ENCODE measurements at places on chromosomes 2 and 18.
A peak's percentile ranks its signal among the peaks of the same experiment; 100 is the strongest.

DNA sequence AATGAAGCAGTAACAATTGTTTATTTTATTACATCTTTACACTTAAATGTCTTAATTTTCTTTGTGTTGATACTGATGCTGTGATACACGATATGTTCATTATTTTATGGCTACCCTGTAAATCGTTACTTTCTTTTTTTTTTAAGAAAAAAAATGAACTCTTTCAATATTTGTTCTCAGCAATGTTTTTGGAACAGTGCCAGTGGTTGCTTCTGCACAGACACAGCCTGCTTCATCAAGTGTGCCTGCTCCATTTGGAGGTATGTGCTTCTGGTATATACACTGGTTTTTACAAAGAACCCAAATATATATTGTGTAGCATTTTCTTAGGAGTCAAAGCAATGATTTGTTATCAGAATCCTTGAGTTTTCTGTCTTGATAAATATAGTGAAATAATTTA, 62.2 kb upstream of the SCYGR2 start:
- DNase-seq = peak; percentile 56

DNA sequence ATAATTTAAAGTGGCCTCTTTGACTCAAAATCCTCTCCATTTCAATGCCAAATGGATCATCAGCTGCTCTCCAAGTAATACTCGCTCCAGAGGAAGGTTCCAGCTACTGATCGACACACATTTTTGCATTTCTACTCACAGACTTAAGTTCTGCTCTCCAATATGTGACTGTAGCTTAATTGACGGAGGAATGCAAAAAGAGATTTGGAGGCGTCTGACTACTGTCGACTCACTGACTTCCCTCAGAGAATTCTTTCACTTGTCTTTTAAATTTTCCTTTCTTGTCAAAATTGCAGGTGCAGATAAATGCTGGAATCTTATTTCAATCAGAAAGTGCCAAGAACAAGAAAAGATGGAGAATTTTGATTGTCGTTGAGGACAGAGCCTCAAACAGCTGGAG, 84.1 kb upstream of the PAPOLG start:
- DNase-seq = no peak

GRCh38 chr2:232398293-232399034, 8.2 kb upstream of the ALPG start:
- no peak for DNase-seq

GRCh38 chr2:40421631-40422297, 30.1 kb downstream of the SLC8A1 start:
- no peak for DNase-seq

GRCh38 chr2:219537657-219538488, 5.7 kb downstream of the CHPF start:
- DNase-seq = peak; percentile 16

DNA sequence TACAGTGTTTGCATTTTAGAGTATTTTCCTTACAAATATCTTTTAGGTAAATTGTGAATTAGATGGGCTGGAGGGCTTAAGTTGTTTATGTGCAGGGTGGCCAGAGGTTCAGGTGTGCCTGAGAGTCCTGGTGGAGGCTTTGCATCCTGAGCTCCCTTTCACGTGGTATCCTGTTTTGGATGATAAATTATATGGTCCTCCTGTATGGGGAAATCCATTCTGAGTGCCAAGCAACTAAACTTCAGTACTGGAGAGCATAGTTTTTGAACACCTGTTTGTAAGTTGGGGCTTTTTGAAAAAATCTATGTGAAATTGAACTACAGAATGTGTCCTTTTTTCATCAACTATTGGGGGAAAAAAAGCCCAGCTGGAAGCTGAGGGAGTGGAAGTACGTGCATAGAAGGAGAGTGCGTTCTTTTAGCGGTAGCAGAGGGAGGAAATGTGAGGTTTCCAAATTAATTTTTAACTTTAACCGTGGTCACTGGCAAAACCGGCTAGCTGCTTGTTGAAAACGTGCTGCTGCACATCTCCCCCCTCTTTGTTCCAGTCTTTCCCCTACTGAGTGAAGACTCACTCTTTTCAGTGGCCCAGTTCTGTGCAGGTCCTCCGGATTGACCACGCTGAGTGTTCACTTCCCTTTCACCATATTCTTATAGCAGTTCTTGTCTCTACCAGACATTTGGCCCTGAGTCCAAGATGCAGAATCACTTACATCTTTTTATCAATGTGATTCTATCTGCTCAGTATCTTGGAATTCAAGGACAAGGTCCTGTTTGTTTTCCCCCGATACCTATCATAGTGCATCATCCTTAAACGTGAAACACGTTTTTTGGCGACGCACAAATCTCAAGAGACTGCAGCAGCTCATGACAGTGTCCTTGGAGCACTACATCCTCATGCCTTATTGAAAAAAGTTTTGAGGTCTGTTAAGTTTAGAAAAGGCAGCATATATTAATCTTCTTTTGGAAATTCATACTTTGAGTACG, 15.3 kb downstream of the CNOT11 start:
- no peak for DNase-seq

- DNase-seq = no peak
These were observed 98.0 kb downstream of the EVA1A start for GRCh38 chr2:75462721-75463120.

DNA sequence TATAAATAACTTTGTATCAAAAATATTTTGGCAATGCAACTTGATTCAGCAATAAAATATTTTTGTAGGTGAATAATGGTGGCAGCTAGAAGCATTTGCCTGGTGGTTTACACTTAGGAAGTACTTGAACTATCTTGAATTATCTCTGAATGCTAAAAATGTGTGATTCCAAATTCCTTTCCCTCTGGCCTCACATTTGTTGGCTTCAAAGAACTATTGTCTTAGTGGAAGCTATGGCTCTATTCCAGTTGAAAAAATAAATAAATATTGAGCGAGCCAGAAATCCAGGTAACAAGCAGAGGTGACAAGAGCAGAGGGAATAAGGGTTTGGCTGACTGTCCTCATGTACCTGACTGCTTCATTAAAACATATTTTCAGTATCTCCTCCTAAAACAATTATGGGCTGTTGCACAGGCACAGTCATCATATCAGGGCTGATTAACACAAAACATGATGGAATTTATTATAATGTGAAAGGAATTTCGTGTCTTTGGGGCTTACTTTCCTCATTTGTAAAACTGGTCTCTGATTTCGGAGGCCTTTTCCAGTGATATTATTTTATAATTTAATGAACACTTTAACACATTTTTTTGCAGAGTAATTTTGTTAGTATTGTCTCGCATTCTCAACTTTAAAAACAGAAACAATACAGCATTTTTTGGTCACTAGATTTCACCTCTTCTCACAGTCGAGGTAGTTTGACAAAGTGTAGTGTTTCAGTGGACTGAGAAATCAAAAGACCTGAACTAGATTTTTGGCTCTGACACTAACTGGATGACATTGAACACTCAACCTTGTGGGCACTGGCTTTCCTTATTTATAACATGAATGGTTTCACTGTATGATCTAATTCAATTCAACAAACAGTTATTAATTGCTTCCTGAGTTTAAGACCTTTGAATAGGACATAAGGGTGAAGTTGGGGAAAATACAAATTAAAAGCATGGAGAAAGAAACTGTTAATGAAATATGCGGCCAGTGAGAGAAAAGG, 7.8 kb upstream of the CAVIN2 start:
- DNase-seq = no peak

GRCh38 chr2:168460571-168460970, 4.5 kb downstream of the CERS6 start:
- DNase-seq = no peak

GRCh38 chr2:238077292-238077691, 16.5 kb downstream of the SCLY start:
- no peak for DNase-seq
